Stimulated activated naive CD4-positive, alpha-beta T cell (primary cell): ENCODE measurements at places on chromosomes 7 and 10.

DNA sequence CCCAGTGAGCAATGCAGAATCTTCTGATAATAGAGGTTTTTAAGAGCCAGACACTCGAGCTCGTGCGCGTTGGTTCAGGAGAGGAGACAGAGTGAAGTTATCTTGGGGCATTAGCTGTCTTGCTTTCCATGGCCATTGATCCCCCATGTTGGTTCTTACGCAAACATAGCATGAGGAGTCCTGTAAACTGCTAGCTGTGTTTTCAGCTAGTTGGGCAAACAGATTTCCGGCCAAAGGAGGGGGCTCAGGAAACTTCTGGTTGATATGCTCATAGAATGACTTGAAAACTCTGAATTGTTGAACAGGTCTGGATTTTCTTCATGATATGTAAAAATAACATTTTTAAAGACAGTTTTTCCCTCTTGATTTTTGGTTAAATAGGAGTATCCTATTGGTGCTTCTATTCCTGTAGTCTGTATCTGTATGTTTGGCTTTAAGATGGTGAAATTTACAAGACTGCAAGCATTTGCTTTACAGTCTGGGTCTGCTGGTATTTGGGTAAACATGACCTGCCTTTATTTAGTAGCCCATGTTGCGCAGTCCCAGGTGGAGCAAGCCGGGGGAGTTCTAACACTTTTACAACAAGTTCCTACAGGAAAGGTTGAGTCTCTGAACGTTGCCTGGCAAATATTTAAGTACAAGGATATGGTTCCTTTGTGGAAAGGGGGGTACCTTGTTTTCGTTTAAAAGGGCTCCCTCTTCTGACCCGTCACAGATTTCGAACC is 218.4 kb upstream of the KCND2 start:
- no peak for DNase-seq

GRCh38 chr7:114645451-114645850 is 230.8 kb downstream of the FOXP2 start:
- DNase-seq, result no peak

DNA sequence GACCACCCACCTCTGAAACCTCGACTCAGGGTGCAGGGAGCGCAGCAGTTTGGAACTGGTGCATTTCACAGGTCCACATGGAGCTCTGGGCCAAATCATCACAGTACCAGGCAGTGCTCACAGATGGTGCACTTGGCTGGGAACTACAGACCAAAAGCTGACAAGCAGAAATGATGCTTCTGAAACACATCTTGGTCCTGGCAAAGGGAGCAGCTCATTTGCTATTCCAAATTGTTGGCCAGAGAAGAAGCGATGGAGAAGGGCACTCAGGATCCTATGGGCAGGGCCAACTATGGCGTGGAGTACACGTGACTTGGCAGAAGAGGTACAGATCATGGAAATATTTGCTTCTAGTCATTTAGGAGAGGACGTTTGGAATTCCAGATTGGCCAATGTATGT is 383.9 kb downstream of the CALN1 start:
- DNase-seq, result no peak

GRCh38 chr10:129888784-129889616 is 75.1 kb downstream of the EBF3 start:
- peak; percentile 16 for DNase-seq

GRCh38 chr10:86673216-86673826 is 5.0 kb downstream of the LDB3 start:
- no peak for DNase-seq

GRCh38 chr10:96501985-96502384 is 11.7 kb downstream of the TLL2 start:
- no peak for DNase-seq

GRCh38 chr7:30925117-30925516 is 13.5 kb downstream of the AQP1 start:
- DNase-seq, result no peak

DNA sequence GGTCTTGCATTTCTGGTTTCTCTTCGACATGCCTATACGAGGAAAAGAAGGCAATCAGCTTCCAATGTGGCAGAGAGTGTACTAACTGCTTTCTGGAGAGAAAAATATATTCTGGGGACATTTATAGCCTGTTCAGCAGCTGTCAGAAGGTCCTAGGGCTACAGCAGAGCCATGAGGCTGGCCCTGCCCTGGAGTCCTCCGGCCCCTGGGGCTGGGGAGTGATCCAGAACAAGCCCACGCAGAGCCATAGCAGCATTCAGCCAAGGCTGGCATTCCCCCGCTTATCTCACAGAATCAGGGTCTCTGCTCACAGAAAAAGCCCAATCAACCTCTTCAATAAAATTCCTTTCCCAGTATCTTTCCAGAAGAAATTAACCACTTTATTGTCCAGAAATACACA is 48.9 kb downstream of the FZD1 start:
- no peak for DNase-seq

DNA sequence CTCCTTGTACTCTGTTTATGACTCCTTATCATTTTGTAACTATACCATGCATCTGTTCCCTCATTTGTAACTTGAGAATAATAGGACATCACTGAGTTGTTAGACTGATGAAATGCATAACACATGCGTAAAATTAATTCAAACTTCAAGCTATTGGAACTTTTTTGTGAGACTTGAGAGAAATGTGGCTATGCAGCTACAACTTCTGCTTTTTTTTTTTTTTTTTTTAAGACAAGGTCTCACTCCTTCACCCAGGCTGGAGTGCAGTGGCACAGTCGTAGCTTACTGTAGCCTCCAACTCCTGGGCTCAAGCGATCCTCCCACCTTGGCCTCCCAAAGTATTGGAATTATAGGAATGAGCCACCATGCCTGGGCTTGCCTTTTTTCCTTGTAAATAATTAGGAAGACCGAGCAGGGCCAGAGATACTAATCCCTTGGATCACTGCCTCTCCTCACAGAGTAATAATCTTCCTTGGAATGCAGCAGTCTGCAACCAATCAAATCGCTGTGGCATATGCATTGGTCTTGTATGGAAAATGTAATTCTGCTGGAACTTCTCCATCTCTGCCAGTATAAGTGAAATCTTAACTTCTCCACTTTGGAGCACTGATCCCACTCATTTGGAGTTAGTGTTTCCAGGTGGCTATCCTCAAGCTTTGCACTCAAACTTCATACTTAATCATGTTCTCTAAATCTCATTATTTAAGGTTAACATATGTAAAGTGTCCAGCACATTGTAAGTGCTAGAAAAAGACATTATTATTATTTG is 2.0 kb upstream of the PANK1 start:
- DNase-seq, result no peak

- DNase-seq, result no peak
Measured at GRCh38 chr7:158585721-158586498, 1.7 kb downstream of the PTPRN2 start.

GRCh38 chr10:74363727-74364126 is 212.7 kb downstream of the ADK start:
- DNase-seq, result no peak

- no peak for DNase-seq
Measured at GRCh38 chr10:14330388-14331061, at the start of gene FRMD4A. Gene FRMD4A (minus strand): TSS chr10:14330924.

DNA sequence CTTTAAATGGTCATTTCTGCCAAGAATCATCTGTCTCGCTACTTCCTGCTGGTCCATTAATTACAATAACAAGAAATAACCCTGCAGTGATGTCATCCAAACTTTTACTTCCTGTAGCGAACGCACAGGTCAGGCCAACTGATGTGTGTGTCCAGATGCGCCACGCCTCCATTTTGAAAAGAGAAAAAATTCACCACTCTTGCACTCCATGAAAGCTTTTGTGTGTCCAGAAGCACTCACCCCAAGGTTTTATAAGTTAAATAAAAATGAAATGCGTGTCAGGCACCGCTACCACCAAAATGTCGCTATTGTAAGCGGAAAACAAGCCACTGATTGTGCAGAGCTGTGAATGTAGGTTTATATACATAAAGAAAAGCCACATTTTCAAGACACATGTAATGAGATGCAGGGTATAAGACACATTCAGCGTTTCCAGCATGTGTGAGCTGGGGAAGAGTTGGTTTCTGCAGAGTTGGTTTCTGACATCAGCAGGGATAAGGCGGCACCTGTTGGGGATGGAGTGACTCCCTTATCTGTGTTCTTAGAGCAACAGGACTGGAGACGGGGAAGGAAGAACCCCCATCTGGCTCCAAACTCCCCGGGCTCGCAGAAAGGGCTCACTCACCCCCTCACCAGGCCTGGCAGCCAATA is 83.3 kb downstream of the CTBP2 start:
- DNase-seq, result no peak

GRCh38 chr7:100478958-100479660 is at the start of gene TSC22D4:
Gene TSC22D4 (minus strand): TSS chr7:100479214. CDS start chr7:100478038, 1,176 bp downstream.
- peak; percentile 92 for DNase-seq

GRCh38 chr10:123603130-123603529 is 63.0 kb upstream of the GPR26 start:
- no peak for DNase-seq

DNA sequence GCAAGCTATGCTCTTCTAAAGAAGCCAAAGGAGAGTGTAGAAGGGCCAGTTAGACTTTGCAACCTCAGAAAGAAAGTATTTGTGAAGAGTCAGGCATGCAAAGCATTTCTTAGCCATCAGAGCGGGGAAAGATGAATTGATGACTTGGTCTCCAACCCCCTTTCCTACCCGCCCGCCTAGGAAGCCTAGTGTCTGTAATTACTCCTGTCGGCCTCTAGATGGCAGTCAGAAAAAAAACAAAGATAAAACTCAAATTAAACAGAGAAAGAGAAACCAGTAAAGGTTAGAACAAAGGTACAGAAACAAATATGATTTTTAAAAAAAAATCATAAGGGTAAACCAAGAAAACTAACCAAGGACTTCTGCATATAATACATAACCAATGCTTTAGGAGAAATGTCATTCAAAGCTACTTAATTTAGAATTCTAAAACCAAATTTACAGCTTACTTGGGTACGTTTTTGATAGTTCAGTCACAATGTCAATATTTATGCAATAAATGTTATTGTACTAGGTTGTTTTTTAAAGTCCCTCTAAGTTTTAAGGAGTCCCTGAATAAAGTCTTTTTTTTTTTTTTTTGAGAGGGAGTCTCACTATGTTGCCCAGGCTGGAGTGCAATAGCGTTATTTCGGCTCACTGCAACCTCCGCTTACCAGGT is 97.6 kb downstream of the LYZL1 start:
- no peak for DNase-seq

GRCh38 chr7:39946693-39947092 is 3.4 kb upstream of the CDK13 start:
- DNase-seq, result no peak

DNA sequence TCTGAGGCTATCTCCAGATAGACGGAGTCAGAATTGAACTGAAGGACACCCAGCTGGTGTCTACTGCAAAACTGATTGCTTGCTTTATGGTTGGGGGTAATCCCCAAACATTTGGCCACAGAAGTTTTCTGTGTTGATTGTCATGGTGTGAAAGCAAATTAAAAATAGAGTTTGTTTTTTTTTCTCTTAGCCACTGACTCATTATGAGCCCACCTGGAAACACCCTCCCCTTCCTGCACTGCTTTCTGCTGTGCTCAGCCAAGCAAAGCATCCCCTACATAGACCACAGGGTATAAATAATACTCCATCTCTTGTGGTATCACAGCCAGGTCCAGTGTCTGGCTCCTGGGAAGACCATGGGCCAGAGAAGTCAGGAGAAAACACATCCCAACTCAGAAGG is 6.5 kb upstream of the VWC2 start:
- no peak for DNase-seq

GRCh38 chr7:30699706-30700495 is 17.6 kb upstream of the CRHR2 start:
- no peak for DNase-seq

GRCh38 chr10:79084012-79084971 is 15.5 kb downstream of the ZMIZ1 start:
- no peak for DNase-seq

DNA sequence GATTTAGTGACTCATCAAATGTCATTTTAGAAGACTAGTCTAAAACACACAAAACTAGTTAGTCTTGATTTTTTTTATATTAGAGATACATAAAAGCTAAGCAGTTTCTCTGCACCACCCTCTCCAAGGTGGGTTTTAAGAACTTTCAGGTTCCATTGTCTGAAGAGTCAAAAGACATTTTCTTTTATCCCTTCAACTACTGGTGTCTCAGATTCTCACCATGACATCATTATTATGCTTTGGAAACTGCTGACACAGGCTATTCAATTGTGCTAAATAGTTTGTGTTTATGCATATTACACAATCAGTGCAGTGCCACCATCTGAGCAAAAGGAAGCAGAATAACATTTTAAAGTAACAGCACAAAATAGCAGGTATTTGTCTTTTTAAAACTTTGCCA is 52.2 kb downstream of the IGF2BP3 start:
- no peak for DNase-seq

GRCh38 chr7:104231054-104232046 is 23.5 kb upstream of the ORC5 start:
- DNase-seq, result peak; percentile 11

DNA sequence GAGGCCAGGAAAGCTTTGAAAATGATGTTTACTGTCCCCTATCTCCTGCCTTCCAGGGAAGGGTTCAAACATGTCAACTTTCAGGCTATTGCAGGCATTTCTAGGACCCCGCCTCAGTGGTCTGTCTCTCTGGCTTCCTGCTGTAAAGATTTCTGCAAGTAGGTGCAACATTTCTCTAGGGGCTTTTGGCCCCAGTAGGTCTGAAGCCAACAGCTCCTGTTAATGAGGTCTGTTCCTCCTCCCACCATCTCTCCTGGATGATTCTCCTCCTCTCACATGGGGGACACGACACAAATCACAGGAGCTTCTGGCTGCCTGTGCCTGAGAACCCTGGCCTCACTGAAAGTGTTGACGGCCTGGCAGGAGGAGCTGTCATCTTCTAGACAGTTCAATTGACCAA is 194.3 kb downstream of the CYP26A1 start:
- DNase-seq, result no peak

DNA sequence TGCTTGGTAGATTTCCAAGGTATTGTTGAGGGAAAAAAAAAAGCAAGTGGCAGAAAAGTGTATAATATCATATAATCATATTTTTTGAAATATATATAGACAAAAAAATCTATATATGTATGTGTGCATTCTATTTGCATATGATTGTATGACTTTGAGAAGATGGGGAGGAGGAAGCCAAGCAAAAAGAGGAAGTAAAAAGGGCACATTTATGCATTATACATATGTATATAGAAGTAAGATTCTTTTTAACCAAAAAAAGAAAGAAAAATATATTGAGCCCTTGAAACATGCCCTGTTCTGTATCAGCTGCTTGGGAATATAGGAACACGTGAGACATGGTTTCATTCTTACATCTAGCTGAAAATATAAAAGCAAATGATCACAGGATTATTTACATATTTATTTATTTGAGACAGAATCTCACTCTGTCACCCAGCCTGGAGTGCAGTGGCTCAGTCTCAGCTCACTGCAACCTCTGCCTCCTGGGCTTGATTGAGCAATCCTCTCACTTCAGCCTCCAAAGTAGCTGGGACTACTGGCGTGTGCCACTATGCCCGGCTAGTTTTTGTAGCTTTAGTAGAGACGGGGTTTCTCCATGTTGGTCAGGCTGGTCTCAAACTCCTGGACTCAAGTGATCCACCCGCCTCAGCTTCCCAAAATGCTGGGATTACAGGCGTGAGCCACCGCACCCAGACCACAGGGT is 18.0 kb upstream of the SLF2 start:
- DNase-seq, result no peak

- DNase-seq, result no peak
Measured at GRCh38 chr10:22657566-22658225, 56.7 kb downstream of the PIP4K2A start.
